ENCODE measurements at places on chromosomes 2 and 18. TPM values are rescaled to one million over a fixed set of nuclear protein-coding genes. Genes with fewer than 3 reads are reported as not detected.

APCDD1 gene
- 63.5 TPM for total RNA-seq

SOCS6 gene
- 11.8 TPM for total RNA-seq

B3GNT7 gene
- total RNA-seq: not detected

PKDCC gene
- total RNA-seq: 65.5 TPM

TUBA3E gene
- not detected for total RNA-seq

LRATD1 gene
- total RNA-seq: 0.59 TPM
